Activated CD4-positive, alpha-beta T cell treated with anti-CD3 and anti-CD28 coated beads for 36 hours (primary cell): ENCODE measurements at places on chromosomes 12 and 14. TPM values are rescaled to one million over a fixed set of nuclear protein-coding genes. Genes with fewer than 3 reads are reported as not detected.
A peak's percentile ranks its signal among the peaks of the same experiment; 100 is the strongest.

GRCh38 chr14:99077844-99078236 is 194.2 kb downstream of the BCL11B start:
- no peak for DNase-seq

GRCh38 chr12:99917711-99918402 is 66.9 kb downstream of the ANKS1B start:
- no peak for DNase-seq

DNA sequence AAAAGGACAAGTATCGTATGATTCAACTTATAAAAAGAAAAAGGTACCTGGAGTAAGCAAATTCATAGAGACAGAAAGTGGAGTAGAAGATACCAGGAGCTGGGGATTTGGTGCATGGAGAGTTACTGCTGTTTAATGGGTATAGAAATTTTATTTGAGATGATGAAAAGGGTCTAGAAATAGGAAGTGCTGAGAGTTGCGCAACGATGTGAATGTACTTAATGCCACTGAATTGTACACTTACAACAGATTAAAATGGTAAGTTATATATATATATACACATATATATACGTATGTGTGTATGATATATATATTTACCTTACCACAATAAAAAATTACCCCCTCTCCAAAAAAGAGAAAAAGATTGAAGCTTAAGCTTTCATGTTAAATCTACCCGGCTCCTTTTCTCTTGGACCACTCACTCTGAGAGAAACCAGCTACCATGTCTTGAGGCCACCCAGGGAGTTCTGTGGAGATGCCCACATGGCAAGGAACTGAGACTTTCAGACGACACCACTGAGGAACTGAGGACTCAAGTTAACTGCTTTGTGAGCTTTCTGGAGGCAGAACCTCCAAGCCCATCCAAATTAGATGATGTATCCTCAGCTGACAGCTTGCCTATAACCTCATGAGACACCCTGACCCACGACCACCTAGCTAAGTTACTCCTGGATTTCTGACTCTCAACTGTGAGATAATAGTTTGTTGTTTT is 130.0 kb upstream of the BTG1 start:
- DNase-seq = no peak

GRCh38 chr12:52435659-52435999 is 1.5 kb upstream of the KRT75 start:
- no peak for DNase-seq

- no peak for DNase-seq
Observed at GRCh38 chr14:94027566-94028449, 1.7 kb downstream of the OTUB2 start.

- no peak for DNase-seq
Observed at GRCh38 chr12:38399711-38400206, 83.2 kb downstream of the ALG10B start.

GRCh38 chr14:54894995-54895394 is 7.6 kb downstream of the GCH1 start:
- no peak for DNase-seq

DNA sequence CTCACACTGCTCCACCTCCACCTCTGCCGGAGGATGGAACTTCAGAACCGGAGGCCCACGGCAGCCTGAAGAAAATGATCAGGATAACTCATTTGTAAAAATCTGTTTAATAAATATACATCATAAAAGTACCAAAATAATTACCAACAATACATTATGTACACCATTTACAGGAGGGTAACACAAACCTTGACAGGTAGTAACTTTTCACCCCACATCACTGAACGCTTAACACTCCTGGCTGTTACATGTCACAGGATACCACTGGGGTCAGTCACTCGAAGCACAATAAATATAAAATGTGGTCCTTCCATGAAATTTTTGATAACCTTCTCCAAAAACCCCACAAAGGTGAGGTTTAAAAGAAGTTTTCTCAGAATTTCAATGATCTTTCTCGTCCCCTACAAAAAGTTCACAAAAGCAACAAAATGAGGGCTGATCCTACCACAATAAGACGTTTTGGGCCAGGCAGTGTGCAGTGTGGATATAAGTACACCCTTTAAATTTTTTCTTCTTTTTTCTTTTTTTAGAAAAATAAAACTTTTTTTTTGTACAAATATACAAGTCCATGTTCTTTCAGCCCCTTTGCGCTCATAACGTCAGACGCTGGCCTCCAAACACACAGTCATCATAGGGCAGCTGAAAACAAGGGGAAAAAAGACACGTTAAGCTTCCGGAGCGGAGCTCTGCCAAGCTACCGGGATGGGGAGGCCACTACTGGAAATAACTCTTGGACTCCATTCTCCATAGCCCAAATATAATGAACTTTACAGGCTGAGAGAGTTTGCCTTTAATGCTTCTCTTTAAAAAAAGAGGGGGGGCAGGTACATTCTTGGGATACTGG is 2.9 kb downstream of the NFKBIA start:
- DNase-seq = no peak

GRCh38 chr12:122687086-122687485 is 16.1 kb downstream of the HCAR2 start:
- DNase-seq = no peak

DNA sequence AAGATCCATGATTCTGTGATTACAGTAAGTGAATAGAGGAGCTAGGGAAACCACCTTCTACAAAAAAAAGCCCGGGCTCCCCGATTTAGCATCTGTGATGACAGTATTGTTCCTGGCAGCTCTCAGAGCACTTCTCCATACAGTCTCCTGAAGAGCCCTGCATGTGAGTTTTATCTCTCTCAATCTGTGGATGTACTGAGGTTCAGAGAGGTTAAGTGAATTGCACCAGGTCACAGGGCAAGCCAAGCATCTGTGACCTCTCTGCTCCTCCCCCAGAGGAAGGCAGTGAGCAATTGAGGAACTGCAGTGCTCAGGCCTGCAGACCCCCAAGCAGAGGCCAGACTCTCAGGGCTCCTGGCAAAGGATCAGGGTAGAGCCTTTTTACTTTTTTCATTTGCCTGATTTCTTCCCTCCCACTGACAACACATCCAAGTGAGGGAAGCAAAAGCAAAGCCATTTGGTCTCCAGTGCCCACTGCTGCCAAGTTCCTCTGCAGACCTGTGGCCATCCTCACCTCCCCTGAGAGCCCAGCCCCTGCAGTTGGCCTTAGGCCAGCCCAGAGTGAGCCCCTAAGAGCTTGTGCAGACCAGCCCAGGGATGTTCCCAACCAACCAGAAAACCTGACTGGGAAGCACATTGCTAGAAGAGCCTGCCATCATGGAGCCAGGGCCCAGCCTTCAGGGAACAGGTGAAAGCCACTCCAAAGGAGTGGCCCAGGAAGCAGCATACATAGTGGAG is 47.6 kb upstream of the PNMA1 start:
- DNase-seq = peak; percentile 69

- no peak for DNase-seq
Observed at GRCh38 chr14:76580399-76580798, 180.9 kb upstream of the VASH1 start.

DNA sequence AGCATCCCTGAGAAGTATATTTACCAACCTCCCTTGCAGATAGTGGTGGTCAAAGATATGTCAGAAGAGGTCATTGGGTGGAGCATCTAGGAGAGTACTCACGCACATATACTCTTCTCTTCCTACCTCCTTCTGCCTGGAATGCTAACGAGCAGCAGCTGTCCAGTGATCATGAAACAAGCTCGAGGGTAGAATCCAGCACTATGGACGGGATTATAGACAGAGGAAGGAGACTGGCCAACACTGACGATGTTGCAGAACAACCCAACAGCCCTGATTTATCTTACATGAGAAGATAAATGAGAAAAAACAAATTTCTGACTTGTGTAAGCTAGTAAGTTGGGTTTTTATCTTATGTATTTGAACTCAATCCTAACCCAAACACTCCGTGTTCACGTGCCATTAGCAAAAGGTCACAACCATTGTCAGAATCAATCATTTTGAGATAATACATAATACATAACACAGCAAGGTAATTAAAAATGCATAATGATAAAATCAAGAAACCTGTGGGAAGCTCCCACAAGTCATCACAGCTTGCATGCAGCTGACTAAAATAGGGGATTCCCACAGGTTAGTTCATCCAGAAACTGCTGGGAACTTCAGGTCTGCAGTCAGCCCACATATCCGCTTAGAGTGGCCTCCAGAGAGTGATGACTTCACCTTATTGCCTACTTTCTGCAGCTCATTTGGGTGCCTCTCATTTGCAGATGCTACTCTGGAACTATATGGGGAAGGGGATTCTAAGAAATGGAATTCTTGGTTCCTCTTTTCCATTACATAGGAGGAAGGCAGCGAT is 36.3 kb upstream of the STK38L start:
- DNase-seq = peak; percentile 74

- no peak for DNase-seq
Observed at GRCh38 chr12:45427042-45427441, 211.1 kb downstream of the ANO6 start.

DNA sequence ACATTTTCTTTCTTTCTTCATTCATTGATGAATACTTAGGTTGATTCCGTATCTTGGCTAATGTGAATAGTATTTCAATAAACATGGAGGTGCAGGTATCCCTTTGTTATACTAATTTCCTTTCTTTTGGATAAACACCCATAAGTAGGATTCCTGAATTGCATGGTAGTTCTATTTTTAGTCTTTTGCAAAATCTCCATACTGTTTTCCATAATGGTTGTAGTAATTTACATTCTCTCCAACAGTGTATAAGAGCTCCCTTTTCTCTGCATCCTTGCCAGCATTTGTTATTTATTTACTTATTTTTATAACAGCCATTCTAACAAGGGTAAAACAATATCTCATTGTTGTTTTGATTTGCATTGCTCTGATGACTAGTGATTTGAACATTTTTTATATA is 36.6 kb downstream of the PIK3C2G start:
- no peak for DNase-seq

- peak; percentile 19 for DNase-seq
Observed at GRCh38 chr14:99277530-99277929, 5.5 kb upstream of the BCL11B start.

GRCh38 chr14:104868811-104869572 is 3.9 kb downstream of the CEP170B start:
- no peak for DNase-seq

GRCh38 chr12:19819231-19819630 is 379.9 kb downstream of the AEBP2 start:
- no peak for DNase-seq

DNA sequence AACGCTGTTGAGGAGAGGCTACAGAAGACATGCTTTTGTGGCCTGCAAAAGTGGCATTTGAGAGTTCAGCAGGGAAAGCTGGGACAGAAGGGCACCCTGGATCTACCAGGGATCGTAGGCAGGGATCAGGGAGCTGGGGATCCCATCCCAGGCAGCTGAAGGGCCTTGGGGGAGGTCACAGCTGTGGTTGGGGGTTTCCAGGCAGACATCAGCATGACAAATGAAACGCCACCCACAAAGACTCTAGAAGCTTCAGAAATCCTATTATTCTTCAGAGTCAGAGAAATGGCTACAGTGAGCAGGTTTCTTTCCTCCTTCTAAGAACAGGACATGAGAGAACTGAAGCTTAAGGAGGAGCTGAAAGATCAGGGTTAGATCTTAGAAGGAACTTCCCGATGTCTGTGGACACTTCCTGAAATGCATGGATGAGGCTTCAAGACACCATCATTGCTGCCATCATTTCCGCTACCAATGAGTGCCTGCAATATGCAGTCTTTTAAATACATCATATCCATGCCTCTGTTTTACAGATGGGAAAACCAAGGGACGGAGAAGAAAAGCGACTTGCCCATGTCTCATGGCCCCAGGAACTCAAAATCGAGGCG is 104.3 kb downstream of the RBM19 start:
- DNase-seq = no peak

DNA sequence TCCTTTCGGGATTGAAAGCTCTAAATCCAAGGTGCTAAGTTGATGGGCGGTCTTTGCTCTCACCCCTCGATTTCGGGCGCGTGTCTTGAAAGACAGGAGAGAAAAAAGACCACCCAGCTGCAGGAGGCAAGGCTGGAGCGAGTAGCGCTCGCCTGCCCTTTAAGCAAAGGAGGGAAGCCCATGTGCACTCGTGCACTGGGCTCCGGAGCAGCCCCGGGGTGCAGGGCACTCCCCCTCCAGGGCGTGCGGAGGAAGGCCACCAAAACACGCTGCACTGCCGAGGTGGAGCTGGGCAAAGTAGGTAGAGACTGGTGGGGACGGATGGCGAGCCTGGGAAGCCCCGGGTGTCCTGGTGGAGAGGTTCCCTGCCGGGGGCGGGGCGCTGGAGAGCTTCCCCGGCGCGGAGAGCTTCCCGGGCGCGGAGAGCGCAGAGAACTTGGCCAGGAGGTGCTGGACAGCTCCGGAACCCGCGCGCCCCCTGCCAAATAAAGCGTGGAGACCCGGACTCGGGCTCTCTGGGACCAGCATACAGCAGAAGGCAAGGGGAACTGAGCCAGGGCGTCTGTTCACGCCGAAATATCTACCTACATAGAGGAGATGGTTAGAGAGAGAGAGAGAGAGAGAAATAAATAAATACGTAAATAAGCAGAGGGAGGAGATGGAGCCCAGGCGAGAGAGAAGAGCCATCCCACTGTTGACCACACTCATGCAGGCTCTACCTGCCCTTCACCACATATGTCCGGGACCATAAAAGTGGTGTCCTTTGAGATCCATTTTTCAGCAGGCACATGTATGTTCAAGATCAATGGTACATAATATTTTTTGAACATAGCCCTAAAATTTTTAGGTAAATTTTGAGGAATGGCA is 662 bp upstream of the NELL2 start:
- DNase-seq = peak; percentile 66

Gene RFX4
- not detected for total RNA-seq

Gene KRT78
- total RNA-seq = not detected

Gene RD3L
- total RNA-seq = not detected

Gene PARPBP
- total RNA-seq = 26.4 TPM

Gene RFLNA
- not detected for total RNA-seq

Gene CDKN1B
- total RNA-seq = 37.0 TPM

Gene KRT75
- not detected for total RNA-seq

Gene GPN3
- 62.0 TPM for total RNA-seq

Gene ZDHHC22
- total RNA-seq = not detected

Gene SLC7A7
- total RNA-seq = 0.72 TPM

Gene FAM161B
- total RNA-seq = 1.2 TPM
